ENCODE measurements at places on chromosomes 4 and X.

DNA sequence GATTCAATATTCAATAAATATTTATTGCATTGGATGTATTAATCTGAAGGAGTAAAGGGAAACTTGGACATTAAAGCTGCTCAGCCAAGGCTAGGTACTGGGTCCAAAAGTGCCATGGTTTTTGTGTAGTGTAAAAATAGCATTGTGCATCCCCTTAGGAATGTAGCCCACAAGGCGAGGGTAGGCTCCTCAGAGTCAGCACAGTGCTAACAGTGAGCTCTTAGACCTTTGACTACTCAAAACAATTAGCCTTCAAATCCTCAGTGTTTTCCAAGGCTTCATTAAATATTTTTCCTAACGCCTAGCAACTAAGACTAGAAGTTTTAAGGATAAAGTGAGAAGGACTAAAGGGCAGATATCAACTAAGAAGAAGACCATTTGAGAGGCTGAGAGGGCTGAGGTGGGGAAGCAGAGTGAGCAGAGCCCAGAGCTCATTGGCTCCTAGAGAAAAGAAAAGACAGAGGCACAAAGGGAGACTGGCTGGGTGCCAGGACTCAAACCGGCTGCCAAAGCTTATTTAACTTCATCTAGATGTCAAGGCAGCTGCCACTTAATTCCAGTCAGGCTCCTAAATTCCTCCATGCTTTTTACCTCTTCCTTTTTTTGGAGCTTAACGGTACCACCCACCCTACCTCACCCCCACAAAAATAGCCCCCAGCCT, 17.0 kb downstream of the PRKG2 start:
- no peak for ATAC-seq

DNA sequence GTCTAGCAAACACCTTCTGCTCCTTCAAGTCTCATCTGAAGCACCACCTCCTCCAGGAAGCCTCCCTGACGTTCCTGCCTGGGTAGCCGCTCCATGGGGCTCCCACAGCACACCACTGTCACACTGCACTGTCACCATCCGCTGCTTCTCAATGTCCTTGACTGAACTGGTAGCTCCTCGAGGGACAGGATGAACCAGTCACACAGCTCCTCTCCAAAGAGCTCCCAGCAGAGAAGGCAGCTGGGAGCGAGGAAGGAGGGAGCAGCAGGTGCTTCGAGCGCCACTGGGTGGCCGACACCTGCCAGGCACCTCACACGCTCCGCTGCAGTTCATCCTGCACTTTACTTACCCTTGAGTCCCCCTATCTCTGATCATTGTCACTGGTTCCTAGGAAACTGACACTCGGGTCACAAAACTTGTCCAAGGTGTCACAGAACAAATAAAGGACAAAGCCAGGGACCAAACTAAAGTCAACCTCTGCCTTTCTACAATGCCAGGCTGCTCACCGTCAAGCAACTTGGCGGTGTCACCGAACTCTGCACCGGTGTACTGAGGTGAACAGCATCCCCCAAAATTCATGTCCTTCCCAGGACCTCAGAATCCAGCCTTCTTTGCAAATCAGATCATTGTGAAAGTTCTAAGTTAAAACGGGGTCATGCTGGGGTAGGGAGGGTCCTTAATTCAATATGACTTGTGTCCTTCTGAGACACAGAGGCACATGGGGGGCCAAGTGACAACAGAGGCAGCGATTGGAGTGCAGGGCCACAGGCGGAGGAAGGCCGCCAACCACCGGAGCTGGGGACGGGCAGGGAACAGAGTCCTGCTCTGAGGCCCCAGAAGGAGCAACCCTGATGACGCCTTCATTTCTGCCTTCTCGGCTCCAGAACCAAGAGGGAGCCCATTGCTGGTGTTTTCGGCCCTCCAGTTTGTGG, 5.5 kb upstream of the S100P start:
- ATAC-seq: no peak

DNA sequence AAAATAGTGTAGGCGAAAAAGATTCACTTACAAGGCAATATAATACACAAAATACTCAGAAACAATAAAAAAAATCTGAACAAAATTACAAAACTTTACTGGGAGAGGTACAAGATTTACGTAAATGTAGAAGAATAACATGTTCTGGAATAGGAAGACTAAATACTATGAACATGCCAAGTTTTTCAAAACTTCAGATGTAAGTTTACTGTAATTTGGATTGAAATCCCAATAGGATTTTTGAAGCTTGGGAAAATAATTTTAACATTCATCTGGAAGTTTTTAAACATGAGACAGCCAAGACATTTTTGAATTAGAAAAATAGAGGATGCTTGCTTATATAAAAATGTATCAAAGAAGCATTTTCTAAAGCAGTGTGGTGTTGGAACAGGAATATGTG, 30.5 kb upstream of the CT83 start:
- no peak for ATAC-seq

DNA sequence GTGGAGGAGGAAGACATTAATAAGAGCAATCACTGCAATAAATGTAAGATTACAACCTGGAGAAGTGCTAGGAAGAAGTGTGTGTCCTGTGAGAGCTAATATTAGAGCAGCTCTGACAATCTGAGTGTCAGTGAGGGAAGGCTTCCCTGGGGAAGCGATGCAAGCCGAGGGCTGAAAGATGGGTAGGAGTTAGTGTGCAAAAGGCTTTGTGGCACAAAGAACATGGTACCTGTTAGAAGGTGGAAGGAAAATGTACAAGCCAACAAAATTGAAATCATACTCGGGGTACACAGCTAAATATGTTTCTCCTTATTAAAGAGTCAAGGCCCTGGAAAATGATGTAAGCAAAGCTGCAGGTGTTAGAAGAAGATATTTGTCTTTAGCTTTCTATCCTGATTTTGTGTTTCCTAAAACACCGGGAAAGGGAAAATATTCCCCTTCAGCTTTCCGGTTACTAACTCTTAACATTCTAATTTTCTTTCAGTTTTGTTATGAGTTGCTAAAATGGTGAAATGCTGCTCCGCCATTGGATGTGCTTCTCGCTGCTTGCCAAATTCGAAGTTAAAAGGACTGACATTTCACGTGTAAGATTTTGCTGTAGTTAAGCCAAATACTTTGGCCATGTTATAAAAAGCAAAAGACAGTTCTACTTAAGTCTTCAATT, 808 bp downstream of the THAP6 start:
- no peak for ATAC-seq

DNA sequence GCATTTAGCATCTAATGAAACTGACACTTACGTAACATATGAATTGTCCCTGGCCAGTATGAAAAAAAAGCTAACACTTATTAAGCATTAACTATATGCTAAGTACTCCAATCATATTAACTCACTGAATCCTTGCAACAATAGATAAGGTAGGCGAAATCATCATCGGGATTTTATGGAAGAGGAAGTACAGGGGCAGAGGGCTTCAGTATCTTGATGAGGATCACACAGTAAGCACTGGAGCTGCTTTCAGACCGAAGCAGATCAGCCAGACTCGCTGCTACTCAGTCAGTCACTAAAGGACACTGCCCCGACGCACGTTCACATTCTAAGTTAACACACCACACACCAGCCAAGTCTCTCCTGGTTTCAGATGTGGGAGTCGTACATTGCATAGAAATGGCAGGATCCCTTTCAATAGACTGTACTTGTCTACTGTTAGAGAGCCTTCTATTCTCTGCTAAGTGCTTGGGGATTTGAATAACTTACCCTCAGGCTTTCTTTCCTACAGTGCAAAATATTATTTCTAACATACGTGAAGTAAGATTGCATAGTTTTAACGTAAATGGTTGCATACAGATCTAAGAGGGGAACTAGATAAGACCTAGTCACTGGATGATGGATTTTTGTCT, 540.2 kb upstream of the TENM3 start:
- no peak for ATAC-seq

- no peak for ATAC-seq
Measured at GRCh38 chr4:82380344-82380743, 6.6 kb upstream of the HNRNPD start.

- no peak for ATAC-seq
Measured at GRCh38 chr4:175560604-175561003, 251.5 kb downstream of the GPM6A start.

DNA sequence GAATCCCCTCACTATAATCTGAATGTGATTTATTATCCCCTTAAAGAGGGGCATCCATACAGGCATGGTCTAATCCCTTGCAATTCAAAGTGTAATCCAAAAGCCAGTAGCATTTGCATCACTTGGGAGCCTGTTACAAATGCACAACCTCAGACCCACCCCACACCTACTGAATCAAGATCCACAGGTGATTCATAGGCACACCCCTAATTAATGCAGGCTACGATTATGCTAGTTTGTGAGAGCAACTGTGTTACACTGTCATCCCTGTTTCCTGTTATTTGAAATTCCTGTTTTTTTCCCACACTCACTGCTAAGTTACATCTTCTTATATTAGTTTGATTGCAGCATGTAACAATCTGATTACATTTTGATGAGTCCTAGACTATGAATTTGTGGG, 120.0 kb downstream of the RAB28 start:
- ATAC-seq: no peak

- ATAC-seq: no peak
Measured at GRCh38 chr4:153024466-153024865, 88.3 kb downstream of the FHDC1 start.

- ATAC-seq: no peak
Measured at GRCh38 chr4:95293014-95293413, 255.8 kb downstream of the UNC5C start.

DNA sequence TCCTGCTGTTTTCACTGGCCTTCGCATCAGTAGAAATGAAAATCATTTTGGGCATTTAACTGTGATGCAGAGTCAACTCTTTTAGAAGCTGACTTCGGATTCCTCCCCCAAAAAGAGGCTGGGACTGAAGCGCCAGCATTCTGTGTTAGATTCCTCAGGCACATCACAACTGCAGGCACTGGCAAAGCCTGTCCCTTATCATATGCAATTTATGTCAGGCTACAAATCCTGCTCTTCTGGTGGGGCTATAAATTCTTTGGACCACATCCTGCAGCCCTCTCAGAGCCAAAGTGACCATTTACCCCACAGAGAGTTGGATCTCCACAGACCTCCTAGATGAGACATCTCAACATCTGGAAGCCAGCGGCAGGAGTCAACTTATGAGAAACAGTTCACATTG, 138.4 kb downstream of the CBR4 start:
- ATAC-seq: no peak

GRCh38 chr4:176981074-176981473, 188.4 kb upstream of the VEGFC start:
- ATAC-seq: no peak

GRCh38 chrX:44953734-44954502, 80.9 kb downstream of the KDM6A start:
- no peak for ATAC-seq

DNA sequence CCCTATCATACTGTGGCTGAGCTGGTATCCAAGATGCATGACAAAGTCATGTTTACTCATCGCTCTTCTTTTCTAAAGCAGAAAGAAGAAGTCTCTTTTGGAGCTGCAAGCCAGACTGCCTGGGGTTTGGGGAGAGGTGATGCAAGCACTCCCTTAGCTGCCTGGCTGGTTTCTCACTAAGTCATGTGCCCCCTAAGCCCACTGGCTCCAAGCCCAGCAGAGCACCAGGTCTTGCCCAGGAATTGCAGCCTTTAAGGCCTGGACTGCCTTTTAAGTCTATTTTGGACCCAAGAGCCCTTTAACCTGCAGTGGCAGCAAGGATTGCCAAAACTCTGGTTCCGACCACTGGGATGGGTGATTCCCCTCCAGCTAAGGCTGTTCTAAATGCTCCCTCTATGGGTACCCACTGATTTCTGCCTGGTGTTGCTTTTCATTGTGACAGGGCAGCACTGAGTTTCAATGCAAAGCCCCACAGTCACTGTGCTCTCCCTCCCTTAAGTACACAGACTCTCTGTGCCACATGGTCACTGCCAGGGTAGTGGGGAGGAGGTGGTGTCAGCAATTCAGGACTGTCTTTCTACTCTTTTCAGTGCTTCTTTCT, 548.6 kb downstream of the TLL1 start:
- ATAC-seq: no peak

DNA sequence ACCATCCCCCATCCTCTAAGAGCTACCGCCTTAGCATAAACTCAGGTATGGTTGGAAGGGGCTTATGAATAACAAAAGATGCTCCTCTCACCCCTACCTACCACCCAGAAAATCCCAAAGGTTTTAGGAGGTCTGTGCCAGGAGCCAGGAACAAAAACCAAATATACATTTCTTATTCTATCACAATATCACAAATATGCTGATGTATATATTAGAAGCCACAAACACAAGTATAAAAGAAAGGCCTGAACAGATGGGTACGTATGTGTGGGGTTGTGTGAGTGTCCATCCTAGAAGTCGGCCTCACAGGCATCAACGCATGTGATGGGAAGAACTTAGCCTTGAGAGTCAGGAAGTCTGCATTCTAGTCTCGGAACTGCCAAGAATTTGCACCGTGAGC, 8.7 kb upstream of the ANXA5 start:
- ATAC-seq: no peak

DNA sequence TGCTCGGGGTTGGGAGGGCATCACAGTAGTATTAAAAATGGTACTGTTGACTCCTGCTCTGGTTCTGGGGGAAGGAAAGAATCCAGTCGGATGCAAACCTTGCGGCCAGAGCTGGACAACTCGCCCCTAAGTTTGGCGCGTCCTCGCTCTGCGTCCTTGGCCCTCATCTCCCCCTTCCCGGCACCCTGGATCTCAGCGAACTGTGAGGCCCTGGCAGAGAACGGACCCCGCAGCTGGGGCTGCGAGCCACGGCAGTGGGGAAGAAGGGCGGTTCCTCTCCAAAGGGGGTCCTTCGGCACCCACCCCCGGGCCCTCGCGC, 14.0 kb downstream of the ARHGEF6 start:
- peak; percentile 25 for ATAC-seq

DNA sequence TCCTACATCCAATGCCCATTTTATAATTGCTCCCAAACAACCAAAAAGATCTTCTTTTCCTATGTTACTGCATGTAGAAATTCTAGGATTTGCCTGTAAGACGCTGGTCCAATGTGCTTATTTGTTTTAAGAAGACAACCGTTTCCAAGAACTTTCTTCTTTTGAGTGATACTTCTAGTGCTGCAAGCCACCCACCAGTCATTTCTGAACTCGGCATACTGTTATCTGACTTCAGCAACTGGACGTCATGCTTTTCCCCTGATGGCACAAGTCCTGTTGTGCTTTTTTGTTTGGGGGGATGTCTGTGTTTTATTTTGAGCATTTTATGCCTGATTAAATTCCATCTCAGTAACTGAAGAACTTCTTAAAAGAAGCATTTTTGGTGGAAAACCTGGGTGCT, 16.0 kb upstream of the RAP1GDS1 start:
- no peak for ATAC-seq

GRCh38 chrX:48025561-48025960, 18.8 kb downstream of the SPACA5 start:
- peak; percentile 23 for ATAC-seq

- peak; percentile 31 for ATAC-seq
Measured at GRCh38 chrX:151711787-151712186, 4.0 kb upstream of the FATE1 start.

- ATAC-seq: no peak
Measured at GRCh38 chr4:78001531-78001930, 55.6 kb upstream of the FRAS1 start.
